ENCODE measurements at places on chromosomes 16 and 17.

DNA sequence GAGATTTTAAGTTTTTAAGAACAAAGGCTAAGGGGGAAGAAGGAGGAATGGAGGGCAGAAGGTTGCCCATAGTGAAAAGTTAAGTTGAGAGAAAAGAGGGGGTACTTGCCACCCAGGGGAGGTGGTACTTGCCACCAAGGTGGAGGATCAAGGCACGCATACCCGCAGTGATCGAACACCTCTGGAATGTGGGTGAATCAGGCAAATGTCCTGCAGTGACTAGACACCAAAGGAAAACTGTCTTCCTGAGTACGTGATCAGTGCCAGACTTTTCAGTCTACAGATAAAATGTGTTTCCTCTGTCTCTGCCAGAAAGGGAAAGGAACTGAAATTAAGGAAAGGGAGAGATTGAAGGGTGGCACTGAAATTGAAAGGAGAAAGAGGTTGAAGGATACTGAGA lies 2285.3 kb downstream of the TP53TG3F start:
- no peak for DNase-seq

- no peak for DNase-seq
Measured at GRCh38 chr17:67211742-67212141, 33.3 kb downstream of the HELZ start.

GRCh38 chr17:38598536-38598935 lies 7.2 kb downstream of the SRCIN1 start:
- DNase-seq: no peak

DNA sequence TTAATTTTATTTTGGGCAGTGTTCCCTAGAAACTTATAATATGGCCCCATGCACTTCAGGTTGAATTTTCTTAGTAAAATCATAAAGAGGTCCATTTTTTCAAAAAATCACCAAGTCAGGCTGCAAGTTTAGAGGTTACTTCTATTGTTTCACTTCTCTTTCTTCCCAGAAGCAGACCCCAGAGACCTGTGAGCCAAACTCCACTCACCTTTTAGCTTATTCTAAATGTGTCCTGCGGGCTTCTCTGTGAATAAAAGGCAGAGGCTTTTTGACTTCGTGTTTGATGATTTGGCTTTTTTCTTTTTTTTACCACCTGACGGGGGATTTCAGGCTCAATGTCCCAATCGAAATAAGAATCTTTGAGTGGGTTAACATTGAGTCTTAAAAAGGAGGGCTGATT lies 7.4 kb downstream of the PRKCB start:
- DNase-seq: no peak

DNA sequence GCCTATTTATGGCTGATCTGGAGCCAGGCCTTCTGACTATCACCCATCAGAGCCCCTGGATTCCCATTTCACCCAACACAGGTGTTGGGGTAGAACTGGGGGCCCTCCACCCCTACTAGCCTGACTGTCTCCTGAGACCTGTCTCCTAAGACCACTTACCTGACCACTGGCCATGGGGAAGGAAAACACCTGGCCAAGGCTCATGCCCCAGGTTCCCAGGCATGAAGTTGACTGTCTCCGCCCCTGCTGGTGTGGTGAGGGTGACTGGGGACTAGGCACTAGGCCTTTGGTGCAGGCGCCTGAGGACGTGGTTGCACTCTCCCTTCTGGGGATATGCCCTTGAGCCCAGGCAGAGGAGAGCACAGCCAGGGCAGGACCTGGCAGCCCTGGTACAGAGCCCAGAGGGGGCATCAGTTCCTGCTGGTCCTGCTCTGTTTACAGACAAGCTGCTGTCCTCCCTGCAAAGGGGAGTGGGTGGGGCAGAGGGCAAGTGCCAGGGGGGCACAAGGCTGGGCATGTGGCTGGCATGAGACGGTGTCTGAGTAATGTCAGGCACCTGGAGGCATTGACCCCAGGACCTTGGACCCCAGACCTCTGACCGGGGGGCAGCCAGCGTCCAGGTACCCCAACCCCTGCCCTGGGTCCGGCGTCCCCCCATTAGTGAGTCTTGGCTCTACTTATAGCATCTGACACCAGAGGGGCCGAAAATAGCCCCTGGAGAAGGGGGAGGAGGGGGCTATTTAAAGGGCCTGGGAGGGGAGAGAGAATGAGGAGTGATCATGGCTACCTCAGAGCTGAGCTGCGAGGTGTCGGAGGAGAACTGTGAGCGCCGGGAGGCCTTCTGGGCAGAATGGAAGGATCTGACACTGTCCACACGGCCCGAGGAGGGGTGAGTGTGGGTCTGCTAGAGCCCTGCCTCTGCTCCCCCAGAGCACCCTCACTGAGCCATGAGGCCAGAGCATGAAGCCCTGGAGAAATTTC lies at the start of gene TCAP:
Gene TCAP, plus strand, starts transcription at position 769 of the 981 bp plus-strand sequence. Its CDS starts 11 bp downstream, at position 780.
- no peak for DNase-seq

- DNase-seq: no peak
Measured at GRCh38 chr17:28900986-28901726, 1.7 kb downstream of the DHRS13 start.

- DNase-seq: no peak
Measured at GRCh38 chr17:13646411-13646810, 44.7 kb upstream of the HS3ST3A1 start.

- DNase-seq: no peak
Measured at GRCh38 chr17:73564843-73565242, 79.4 kb downstream of the SDK2 start.

Measured in stimulated activated CD4-positive, alpha-beta T cell treated with anti-CD3 and anti-CD28 coated beads, TNF-alpha, amount 100 ng/mL, for 1 hour (primary cell).